ENCODE measurements at places on chromosomes 3 and 15.

DNA sequence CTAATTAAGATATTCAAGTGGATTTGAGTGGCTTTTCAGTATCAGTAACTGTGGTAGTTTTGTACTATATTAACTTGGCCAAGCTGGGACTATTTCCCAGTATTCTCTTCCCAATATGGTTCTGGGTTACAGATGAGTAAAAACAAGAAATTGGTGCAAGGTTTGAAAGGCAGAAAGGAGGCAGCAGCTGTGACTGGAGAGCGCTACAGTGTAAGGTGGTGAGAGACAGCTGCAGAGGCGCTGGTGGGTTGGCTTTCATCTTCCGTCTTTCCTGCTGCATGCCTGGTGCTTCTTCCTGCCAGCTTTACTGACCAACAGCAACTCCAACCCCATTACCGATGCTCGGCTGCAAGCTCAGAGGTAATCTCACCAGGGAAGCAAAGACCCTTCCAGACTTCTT is 9.8 kb downstream of the DPH3 start:
- DNase-seq, result no peak

DNA sequence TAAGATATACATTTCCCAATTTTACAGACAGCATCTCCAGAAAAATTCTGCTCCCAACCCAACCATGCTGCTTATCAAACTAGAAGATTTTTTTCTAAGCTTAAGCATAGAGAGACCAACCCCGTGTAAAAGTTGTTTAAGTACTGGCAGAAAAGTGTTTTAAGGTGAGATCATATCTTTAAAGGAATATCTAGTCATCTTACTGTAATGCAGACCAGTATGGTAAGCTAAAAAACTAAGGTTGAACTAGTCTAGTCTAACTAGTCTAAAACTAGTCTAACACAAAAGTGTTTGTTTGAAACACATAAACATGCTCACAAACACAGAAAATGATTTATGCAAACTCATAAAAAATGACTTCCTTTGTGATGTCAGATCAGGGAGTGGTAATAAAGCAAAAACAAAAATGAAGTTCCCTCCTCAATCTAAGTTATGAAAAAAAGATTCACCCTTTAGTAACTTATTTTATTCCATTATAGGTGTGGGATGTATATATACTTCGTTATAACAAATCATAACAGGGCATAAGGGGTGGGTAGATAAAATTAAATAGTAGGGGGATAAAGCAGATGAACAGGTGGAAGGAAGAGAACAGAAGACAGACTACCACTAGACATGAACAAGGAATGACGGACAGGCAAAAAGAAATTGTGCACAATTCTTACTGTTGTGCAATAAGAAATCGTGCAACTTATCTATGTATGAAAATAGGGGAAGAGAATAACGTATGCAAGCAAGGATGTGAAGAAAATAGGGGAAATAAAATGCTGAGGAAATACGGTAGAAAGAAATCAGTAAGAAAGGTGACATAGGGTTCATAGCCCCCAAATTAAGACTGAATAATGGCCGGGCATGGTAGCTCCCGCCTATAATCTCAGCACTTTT is 10.0 kb downstream of the MYO5A start:
- DNase-seq, result no peak

GRCh38 chr3:171198781-171199472 is 172.4 kb upstream of the SLC2A2 start:
- no peak for DNase-seq

DNA sequence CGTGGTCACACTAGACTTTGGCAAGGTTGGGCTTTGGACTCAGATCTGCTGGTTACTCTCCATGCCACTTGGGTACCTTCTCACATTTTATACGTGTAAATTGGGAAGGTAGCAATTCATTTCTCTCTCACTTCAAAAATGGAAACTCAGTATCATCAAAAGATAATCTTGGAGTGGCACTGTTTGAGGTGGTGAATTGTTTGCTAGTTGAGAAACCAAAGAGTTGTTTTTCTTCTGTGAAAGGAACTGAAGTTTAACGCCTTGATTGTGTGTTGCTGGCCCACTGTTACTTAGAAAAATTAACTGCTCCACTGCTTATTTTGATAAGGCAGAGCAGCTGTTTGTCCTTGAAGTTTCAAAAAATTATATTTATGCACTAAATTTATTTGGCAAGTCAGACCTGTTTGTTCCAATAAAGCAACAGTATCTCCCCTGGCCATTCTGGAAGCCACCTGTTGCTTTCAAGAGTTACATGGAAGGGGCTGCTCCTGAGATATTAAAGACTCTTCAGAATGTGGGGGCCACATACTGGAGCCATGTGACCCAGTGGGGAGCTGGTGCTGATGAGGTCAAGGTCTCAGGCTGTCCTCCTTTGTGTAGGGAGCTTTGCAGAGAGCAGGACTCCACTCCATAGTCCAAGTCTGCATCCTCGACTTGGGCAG is 16.2 kb downstream of the PLCL2 start:
- DNase-seq, result no peak

- no peak for DNase-seq
Measured at GRCh38 chr15:70210528-70210927, 112.8 kb upstream of the TLE3 start.

DNA sequence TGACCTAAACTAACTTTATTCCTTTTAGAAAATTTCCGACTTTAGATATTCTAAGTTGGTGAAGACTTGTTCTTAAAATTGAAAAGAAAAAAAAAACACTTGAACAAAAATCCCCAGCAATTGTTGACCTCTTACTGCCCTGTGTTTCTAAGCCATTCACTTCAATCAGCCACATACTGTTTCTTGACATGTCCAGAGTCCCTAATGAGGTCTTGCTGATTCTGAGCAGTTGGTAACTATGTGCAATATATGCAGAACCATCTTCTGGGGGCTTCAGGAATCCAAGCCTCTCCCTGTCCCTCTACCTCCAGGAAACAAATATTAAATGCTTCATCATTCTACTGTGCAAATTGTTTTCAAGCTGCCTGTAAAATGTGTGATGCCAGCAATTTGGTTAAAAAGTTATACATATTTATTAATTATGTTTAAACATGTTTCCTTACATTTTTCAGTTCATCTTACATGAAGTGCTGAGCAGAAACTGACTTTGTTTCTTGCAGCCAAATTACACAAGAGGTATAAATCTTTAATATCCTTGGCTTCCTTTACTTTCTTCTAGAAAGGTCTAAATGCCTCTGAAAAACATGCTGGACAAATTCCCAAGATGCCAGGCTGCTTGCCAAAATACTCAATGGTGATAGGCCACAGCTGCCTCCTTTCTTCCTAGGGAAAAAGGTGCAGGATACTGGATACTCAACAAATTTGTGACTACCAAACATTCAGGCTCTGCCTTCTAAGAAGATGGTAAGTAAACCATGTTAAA is 19.8 kb upstream of the GYG1 start:
- DNase-seq, result no peak

- DNase-seq, result peak; percentile 36
Measured at GRCh38 chr3:77320514-77320913, 280.6 kb downstream of the ROBO2 start.

DNA sequence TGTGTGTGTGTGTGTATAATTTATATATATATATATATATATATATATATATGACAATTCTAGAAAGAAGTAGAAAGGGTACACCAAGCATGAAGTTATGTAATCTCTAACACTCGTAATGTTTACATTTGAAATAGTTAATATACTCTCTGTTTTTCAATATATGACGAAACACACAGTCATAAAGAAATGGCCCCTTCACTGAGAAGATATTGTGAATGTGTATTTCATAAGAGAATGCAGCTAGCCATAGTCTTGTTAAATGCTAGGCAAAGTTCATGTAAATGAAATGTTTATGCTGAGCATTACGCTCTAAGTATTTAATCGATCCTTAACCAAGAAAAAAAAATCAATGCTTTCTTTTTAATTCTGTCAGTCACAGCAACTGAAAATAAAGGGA is 154.7 kb upstream of the TSPAN3 start:
- DNase-seq, result no peak

- no peak for DNase-seq
Measured at GRCh38 chr3:157122832-157123427, 37.0 kb downstream of the CCNL1 start.

GRCh38 chr3:14706096-14706495 is 31.2 kb downstream of the C3orf20 start:
- DNase-seq, result no peak

DNA sequence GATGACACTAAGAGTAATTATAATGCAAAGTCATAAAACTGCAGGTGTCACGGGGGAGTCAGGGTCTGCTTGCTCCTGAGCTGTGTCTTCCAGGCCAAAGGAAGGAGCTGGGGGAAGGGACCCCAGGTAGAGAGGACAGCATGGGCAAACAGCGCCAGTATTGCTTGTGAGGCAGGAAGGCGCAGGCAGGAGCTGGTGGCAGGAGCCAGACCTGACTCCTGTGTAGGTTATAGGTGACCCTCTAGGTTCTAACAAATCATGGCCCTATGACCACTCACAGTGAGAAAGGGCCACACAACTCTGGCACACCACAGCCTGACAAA is 1.9 kb downstream of the CISH start:
- no peak for DNase-seq

- DNase-seq, result no peak
Measured at GRCh38 chr15:32998979-32999672, 195.4 kb downstream of the FMN1 start.

GRCh38 chr15:49842031-49842730 is 221.3 kb downstream of the DTWD1 start:
- DNase-seq, result no peak

GRCh38 chr15:78642331-78642730 is 1.3 kb upstream of the CHRNB4 start:
- no peak for DNase-seq

DNA sequence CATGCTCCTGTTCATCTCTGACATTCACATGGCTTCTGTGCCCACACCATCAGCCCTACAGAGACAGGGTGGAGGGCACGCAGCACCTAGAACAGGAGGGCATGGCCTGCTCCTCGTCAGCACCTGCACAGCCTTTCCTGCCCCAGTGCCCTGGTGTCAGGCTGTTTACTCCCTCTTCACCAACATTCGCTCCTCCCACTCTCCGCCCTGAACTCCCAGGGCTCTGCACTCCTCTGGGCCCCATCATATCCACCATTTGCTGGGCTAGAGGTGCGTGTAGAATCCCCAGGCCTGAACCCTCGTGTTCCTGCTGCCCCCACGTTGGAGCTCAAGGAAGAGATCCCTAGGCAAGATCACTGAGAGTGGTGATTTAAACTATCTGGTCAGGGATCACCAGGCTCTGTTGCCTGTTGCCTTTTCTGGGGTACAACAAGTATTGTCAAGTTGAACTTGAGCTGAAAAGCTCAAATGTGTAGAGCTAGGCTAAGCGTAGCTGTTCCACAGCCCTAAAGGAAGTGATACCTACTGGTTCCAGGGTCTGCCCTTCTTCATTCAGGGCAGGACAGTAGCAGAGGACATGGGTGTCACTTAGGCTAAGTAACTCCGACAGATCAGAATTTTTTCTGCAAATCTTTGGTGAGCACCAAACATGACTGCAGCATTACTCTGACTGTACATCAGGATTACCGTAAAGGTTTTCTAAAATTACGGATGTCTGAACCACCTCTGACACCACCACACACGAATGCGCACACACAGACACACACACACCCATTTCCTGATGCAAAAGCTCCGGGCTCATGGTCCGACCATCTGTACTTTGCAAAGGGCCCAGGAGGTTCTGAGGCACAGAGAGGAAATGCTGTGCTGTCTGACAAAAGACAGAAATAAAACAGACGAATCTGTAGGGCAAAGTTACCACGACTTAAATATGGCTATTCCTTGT is 43.7 kb upstream of the GNB5 start:
- DNase-seq, result peak; percentile 87

Data from CD4-positive, CD25-positive, alpha-beta regulatory T cell (primary cell).